ENCODE measurements at places on chromosomes 7 and 10. TPM values are rescaled to one million over a fixed set of nuclear protein-coding genes. Genes with fewer than 3 reads are reported as not detected.
A peak's percentile ranks its signal among the peaks of the same experiment; 100 is the strongest.

GRCh38 chr10:47077941-47078340 lies 166.7 kb downstream of the PTPN20 start:
- no peak for DNase-seq

- DNase-seq, result no peak
These were observed 38.7 kb upstream of the DLG5 start for GRCh38 chr10:77965294-77965693.

DNA sequence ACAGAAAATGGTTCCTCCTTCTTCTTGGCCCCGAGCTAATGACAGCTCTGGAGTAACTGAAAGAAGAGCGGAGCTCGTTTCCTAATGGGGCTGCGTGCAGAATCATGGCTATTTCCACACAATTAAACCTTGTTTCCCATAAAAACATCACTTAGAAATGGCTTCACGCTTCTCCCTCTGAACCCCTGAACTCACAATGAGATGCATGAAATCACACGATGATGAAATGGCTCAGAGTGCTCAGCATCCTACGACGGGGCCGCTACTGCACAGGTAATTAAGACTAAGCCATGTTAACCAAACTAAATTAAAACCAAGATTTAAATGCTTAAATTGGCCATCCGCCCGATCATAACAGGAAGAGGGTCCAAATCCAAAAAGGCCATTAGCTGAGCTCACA lies 80.0 kb upstream of the DNAAF5 start:
- DNase-seq, result no peak

GRCh38 chr10:70966646-70967553 lies 78.5 kb upstream of the PCBD1 start:
- DNase-seq, result no peak

- DNase-seq, result no peak
These were observed 27.2 kb downstream of the HTR5A start for GRCh38 chr7:155097338-155097737.

DNA sequence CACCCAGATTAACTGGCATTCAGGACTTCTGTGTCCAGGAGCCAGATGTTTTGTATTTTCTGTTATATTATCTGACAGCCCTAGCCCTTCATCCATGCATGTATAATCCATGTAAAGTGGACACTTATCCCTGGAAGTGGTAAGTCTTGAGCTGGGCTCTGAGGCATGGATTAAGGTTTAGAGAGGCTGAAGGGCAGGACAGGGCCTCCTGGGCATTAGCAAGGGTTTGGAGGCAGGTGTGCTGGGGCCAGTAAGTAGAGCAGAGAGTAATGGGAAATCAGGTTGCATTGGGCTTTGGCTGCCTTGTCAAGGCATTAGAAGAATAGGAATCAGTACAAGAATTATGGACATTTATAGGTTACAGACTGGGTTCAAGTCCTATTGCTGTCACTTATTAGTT lies 138.0 kb downstream of the DYNC1I1 start:
- DNase-seq, result no peak

GRCh38 chr7:19242246-19242645 lies 97.0 kb upstream of the FERD3L start:
- DNase-seq, result no peak

DNA sequence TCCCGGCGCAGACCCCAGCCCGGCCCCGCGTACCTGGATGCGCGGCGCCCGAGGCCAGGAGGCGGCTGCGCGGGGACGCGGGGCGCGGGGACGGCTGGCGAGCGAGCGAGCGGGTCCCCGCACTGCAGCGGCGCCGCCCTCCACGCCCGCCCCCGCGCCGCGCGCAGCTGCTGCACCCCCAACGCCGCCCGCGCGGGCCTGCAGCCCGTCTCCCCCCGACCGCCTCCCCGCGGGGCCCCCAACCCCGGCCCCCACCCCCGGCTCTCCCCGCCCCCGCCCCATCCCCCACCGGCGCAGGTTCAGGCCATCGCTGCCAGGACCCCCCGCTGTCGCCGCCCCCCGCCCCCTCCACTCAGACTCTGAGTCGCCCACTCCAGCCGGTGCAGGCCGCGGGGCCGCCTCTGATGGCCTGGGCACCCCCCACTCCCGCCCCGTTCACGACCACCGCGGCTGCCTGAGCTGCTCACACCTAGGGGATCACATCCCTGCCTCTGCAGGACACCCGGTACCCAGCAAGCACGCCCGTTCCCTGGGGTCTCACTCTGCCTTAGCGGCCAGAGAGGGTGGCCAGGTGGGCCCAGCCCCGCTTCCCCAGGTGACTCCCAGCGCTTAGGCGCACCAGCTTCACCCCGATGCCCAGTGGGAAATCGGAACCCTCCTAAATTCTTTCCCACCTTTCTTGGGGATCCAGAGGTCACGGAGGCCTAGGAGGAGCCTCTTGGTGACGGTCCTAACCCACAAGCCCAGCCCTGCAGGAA lies 13.9 kb upstream of the DNAAF5 start:
- no peak for DNase-seq

- no peak for DNase-seq
These were observed 309.2 kb downstream of the CAMK1D start for GRCh38 chr10:12658526-12658925.

DNA sequence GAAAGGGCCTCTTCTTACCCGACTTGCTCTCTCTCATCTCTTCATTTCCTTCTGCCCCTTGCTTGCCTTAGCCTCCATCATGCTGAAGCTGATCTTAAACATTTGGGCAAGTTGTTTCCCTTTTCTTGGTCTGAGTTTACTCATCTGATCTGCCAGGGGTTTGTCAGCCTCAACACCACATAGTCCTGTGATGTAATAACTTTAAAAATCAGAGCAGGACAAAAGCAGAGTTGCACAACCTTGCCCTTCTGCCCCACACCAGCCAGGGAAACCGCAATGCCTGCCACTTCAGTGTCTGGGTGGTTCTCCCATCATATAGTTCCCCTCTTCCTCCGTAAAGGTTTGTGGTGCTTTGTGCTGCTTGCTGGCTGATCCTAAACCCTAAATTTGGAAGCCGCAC lies 9.9 kb upstream of the LIPM start:
- DNase-seq, result no peak

- DNase-seq, result no peak
These were observed 58.2 kb downstream of the ABI1 start for GRCh38 chr10:26802527-26802926.

- no peak for DNase-seq
These were observed 664.8 kb upstream of the SEMA3D start for GRCh38 chr7:85851571-85852193.

DNA sequence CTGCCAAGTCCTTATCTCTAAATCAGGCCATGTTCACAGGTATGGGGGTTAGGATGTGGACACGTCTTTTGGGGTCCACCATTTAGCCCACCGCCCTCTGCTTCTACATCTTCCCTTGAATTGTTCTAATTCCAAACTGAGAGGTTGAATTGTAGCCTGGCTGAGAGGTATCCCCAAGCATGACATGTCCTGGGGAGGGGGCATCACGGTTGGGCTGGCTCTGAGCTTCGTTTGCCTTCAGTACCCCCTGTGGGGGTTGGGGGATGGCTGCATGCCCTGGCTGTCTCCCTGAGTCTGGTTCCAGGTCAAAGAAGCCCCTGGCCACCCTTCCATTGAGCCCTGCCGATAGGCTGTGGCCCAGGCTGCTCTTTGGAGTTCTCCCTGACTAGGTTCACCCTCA lies 204.6 kb downstream of the GLRX3 start:
- DNase-seq, result no peak

- no peak for DNase-seq
These were observed 58.8 kb downstream of the VIM start for GRCh38 chr10:17286562-17287550.

- DNase-seq, result no peak
These were observed 151.0 kb upstream of the CHST15 start for GRCh38 chr10:124244256-124244877.

DNA sequence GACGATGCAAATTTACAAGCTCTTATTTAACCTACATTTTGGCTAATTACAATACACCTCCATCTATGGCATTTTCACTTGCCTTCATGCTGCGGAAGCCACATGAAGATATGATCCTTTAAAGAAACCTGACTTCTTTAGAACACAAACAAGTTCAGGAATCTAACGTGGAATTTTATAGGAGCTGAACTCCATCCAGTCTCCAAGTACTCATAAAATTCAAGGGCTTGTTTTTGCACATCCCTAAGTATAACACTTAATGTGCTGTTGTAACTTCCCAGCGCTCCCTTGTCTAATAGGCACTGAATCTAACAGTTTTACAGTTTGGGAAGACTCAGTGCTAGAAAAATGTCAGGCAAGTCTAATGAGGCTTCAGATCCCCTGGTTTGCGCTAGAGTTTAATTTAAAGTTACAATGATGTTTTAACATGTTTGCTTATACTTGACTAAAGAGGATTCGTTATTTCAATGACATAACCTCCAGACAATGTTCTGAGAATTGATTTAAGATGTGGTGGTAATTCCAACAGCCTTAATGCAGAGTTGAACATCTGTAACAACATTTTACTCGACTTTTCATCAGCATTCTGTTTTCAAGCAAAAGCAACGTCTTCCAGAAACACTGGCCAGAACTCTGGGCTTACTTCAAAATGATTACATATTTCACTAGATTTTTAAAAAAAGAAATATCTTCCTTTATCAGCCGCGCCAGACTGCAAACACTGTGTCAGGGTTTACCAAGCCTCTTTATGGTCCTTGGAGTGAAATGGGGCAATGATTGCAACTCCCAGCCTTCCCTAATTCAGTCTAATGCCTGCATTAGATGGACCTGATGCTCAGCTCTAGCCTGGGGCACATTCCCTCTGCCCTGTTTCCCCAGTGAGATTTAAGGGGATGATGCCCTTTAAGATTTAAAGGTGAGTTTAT lies 664.3 kb downstream of the KCNMA1 start:
- no peak for DNase-seq

DNA sequence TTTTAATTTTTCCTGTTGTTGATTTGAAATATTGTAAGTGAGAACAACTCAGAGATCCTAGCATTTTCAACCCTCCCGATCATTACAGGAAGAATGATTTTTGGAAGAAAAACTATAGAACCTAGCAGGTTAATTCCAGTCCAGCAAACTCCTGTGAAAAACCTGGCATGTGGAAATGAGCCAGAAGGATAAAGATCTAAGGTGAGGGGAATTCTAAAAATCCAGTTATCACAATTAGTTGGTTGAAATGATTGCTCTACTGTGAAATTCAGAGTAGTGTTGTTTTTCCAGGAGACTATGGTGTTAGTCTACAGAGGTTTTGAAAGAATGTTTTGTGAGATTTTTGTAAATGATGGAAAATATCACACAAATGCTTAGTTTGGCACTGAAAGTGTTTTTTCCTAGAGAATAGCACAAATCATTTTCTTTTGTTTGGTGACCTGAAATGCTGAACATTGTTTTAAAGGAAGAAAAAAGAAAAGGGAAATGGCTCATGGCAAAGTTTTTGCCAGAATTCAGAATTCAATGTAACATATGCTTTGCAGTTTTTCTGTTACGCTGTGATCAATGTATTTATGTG lies 152.4 kb upstream of the SLC26A5 start:
- no peak for DNase-seq

DNA sequence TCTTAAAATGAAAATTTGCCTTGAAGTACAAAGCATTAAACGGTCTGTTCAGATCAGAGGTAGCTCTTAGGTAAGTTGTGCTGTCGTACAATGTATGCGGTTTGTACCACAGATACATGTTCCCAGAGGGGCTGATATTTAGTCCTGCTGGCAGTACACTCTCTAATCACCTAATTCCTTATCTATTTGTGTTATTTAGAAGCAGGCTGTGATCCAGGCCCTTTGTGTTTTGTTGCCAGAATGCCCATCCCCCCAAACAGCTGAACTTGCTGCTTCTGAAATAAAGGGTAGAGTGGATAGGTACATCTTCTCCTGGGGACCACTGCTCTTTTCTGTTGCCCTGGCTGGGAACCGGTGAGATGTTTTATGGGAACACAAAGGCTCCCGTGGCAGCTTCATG lies 84.5 kb downstream of the SND1 start:
- no peak for DNase-seq

DNA sequence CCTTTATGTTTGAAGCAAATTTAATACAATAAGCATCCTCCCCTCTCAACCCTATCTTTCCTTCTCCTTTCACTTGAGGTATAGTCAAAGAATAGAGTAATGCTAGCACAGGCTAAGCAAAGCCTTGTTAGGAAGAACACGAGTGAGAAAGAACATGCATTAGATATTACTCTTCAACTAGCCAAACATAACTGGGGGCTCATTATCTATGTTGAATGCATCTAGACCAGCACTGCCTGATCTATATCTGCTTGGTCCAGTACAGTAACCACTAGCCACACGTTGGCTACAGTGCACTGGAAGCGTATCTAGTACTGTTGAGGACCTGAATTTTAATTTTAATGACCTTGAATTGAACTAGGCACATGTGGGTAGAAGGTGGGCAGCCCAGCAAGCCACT lies 21.0 kb downstream of the SFMBT2 start:
- no peak for DNase-seq

GRCh38 chr10:131231323-131231964 lies 80.1 kb downstream of the TCERG1L start:
- DNase-seq, result no peak

DNA sequence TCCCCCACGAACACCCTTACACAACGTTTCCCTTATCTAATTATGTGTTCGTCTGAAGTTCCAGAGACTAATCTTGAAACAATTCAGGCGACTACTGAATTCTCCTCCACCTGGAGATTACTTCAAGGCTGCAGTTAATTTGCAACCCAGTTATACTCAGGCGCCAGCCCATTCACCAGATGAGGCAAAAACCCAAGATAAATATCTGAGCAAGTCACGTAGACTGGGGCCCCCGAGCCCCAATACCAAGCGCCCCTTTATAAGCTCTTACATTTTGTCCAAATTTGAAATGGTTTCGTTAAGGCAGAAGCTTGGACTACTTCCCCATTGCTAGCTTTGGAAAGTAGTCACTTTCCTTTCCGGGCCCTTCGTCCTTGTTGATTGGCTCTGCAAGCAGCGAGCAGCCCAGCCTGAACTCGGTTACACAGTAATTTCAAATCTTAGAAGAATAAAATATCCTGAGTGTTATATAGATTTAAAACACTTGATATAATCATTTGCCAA lies 1.2 kb downstream of the TPK1 start:
- peak; percentile 76 for DNase-seq

DNA sequence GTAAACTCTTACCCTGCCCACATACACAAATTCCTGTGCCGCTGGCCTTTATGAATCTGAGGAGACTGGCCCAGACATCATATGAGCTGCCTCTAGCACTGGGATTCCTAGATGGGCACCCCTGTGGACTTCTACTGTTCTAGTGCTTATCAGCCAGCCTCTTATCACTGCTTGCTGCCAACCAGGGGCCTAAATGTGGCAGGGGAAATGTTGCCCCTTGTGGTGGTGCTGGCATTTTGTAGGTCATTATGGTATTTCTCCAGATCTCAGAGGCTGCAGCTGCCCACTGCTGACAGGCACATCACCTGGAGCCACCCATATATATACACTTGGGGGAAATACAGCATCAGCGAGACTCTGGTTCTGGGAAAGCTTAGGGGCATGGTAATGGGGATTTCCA lies 5.4 kb downstream of the SFR1 start:
- peak; percentile 48 for DNase-seq

Gene SKIDA1
- total RNA-seq, result 0.10 TPM

Gene CCDC136
- total RNA-seq, result 13.9 TPM

Gene CYCS
- 51.3 TPM for total RNA-seq

Gene TMEM236
- 0.27 TPM for total RNA-seq

Gene ITIH5
- total RNA-seq, result not detected

Gene DYNC1I1
- not detected for total RNA-seq

Gene GBF1
- 41.2 TPM for total RNA-seq
